ENCODE measurements at places on chromosomes 2 and 18. TPM values are rescaled to one million over a fixed set of nuclear protein-coding genes. Genes with fewer than 3 reads are reported as not detected.

CPO gene
- 1.00 TPM for polyA plus RNA-seq

DNA sequence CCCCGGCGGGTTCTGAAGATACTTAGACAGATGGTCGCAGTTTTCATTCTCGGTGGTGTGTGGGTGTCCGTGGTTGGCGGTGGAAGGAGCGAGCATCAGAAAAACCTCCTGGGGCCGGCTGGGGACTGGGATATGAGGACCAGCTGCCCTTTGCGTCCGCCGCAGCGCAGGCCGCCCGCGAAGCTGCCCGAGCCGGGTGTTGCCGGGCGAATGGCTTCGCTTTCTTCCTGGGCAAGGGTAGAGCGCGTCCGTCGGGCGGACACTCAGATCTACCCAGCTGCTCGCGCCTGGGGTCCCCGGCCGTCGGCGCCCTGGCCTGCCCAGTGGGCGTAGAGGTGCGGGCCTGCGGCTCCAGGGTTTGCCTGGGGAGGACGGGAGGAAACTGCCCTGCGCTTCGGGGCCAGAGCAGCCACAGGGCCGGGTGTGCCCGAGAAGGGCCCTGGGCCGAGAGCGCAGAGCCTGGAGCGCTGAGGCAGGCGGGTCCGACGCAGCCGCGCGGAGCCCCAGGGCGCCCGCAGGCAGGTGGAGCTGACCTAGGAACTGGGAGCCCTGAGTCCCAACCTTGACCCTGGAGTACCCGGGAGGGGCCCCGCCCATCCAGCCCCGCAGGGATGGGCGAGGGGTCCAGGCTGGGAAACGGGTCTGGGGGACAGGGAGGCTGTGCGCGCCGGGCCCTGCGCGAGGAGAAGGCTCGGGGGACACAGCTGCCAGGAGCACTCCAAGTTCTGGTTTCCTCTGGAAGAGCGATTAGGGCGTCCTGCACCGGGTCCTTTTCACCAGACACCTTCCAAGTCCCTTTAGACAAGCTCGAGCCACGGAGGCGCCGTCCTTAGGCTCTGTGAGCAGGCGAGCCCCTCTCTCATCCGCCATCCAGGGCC, 1.3 kb downstream of the TWIST2 start:
- DNase-seq = no peak

DNA sequence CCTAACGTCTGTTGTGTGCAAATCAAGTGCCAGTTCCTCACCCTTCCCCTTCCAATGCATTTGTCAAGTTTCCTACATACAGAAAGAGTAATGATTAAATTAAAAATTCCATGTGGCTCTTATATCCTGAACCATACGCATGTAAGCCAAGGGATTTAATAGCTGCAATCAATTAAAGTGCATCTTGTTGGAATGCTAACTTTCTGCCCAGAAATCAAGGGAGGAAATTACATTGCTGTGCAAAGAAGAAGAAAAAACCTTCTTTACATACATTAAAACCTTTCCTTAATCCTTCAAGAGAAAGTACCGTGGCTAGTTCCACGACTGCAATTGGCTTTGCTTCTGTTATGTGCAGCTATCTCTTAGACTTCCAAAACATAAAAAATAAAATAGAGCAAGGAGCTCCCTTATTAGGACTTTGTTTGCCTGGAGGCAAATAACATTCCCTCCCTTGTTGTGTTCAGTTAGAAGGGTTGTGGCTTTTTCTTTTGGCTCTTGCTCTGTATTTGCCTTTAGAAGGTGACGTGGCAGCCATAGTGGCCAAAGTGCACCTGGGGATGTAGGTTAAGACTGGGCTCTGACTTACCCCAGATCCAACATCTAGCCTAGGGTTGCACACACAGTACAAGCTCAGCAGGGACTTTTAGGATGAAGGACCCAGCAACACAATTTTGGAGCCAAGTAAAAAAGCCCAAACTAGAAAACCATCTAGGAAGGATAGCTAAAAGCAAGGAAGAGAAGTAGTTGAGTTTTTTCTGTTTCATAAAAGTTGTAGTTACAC, 158.3 kb downstream of the ANTXR1 start:
- no peak for DNase-seq

DNA sequence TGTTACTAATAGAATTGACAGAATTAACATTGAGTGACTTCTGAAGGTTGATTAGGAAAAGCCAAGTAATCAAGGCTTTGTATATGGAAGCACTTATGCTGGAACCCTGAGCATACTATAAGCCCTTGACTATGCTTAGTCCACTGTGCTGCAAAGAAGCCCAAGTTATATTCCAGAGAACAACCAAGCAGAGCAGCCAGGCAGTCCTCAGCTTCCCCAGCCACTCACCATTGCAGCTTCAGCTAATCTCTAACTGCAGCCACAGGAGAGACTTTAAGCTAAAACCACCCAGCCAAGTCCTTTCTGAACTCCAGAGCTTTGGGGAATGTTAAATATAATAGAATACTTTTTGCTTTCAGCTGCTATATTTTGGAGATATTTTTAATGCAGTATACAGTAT, 164.4 kb upstream of the VWC2L start:
- no peak for DNase-seq

HOXD10 gene
- 163 TPM for polyA plus RNA-seq

GRP gene
- polyA plus RNA-seq = 1.1 TPM

DNA sequence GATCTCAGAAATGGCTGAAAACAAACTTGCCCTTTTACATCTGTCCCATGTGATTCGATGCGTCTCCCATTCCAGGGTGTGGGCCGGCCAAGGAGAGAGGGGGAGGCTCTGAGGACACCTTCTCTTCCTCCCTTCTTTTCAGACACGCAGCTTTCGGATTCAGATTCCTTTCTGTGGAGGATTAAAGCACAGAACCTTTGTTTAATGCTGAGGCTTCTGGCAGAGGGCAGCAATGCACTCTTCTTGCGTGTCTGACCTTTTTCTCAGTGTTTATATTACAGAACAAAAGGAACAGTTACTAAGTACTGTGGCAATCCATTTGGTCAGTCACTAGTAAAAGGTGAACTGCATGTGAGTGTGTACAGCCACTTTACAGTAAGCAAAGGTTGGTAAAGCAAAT, 268.9 kb upstream of the CCDC68 start:
- no peak for DNase-seq

DNA sequence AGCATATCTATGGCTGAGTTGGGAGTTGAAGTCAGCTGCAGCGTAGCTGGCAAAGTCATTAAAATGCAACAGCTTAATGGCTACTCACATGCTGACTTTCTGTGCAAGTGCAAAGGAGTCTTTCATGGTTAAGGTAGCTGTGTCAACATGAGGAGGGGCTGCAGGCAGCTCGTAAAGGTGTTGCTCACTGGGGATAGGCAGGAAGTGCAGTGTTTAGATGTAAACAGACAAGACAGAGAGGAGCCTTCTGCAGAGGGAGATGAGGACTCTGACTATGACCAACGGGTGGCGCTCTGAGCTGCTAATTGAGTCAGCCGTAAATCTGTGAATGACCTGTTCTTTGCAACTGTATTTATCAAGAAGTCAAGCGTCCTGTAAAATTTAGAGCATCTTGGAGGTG, 22.3 kb upstream of the CAVIN2 start:
- no peak for DNase-seq

GRCh38 chr2:56021579-56021978, 98.0 kb upstream of the EFEMP1 start:
- no peak for DNase-seq

CD302 gene
- polyA plus RNA-seq = 13.1 TPM

DNA sequence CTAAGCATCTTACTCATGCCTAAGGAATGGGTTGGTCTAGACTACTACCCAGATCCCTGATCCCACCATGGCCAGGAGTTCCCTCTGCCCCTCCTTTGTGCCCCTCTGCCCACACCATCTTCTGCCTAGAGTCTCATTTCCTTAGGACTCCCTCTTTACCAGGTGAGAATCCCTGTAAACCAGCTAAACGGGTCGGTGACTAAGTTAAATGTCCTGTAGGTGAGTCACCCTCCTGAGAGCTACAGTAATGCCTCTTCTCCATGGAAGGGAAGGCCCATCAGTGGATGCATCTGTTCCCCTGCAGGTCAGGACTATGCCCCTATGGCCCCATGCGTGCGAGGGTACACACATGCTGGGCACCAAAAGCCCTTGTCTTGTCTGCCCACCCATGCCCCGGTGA, 25.4 kb downstream of the PTGR3 start:
- DNase-seq = no peak

DAW1 gene
- 0.45 TPM for polyA plus RNA-seq

- DNase-seq = no peak
Observed at GRCh38 chr2:47225061-47225783, 70.1 kb upstream of the STPG4 start.

DSC3 gene
- 3.3 TPM for polyA plus RNA-seq

DNA sequence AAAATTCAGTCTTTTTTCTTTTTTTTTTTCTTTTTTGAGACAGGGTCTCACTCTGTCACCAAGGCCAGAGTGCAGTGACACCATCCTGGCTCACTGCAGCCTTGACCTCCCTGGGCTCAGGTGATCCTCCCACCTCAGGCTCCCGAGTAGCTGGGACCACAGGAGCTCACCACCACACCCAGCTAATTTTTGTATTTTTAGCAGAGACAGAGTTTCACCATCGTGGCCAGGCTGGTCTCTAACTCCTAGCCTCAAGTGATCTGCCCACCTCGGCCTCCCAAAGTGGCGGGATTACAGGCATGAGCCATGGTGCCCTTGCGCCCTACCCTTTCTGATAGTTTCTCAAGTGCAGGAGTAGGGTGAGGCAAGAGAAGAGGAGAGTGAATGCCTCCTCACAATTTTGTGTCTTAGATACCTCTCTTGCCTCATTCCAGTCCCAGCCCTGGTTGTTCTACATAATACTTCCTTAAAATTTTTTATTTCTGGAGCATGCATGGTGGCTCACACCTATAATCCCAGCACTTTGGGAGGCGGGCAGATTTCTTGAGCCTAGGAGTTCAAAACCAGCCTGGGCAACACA, 68.2 kb upstream of the CAB39 start:
- no peak for DNase-seq

- no peak for DNase-seq
Observed at GRCh38 chr18:79733135-79733701, 53.6 kb downstream of the CTDP1 start.

RNF144A gene
- polyA plus RNA-seq = 58.9 TPM

STON1 gene
- 31.6 TPM for polyA plus RNA-seq

IL36G gene
- not detected for polyA plus RNA-seq

GRCh38 chr18:73270920-73271634, 403.3 kb upstream of the NETO1 start:
- no peak for DNase-seq

GRCh38 chr18:79693561-79694205, 14.1 kb downstream of the CTDP1 start:
- no peak for DNase-seq

CDH7 gene
- 13.9 TPM for polyA plus RNA-seq

- DNase-seq = no peak
Observed at GRCh38 chr2:119311371-119311770, 55.3 kb downstream of the C2orf76 start.

- no peak for DNase-seq
Observed at GRCh38 chr18:31773774-31774476, 13.2 kb upstream of the SLC25A52 start.

DTNB gene
- 20.2 TPM for polyA plus RNA-seq

GRCh38 chr2:224927646-224928173, 114.6 kb downstream of the DOCK10 start:
- DNase-seq = no peak

- DNase-seq = no peak
Observed at GRCh38 chr2:209383212-209383611, 40.6 kb upstream of the MAP2 start.

- no peak for DNase-seq
Observed at GRCh38 chr2:63587814-63588384, 378 bp downstream of the WDPCP start.

GRCh38 chr2:149652526-149652925, 65.0 kb upstream of the MMADHC start:
- DNase-seq = no peak

DNA sequence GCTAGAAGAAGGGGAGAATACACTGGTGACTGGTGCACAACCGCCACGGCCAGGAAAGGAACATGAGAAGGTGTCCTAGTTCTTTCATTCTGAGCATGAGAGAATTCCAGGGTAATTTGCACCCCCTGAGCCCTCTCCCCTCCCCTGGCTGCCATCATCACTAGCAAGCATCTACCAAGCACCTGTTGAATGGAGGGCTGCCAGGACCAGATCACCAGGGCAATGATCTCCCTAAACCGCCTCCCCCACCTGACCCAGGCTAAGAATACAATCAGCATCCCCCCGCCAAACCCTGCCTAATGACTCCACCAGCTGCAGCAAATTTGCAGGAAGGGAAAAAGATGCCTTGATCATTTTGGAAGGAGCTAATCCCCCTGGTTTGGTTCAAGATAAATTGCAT, 100.2 kb downstream of the STPG4 start:
- no peak for DNase-seq

DNA sequence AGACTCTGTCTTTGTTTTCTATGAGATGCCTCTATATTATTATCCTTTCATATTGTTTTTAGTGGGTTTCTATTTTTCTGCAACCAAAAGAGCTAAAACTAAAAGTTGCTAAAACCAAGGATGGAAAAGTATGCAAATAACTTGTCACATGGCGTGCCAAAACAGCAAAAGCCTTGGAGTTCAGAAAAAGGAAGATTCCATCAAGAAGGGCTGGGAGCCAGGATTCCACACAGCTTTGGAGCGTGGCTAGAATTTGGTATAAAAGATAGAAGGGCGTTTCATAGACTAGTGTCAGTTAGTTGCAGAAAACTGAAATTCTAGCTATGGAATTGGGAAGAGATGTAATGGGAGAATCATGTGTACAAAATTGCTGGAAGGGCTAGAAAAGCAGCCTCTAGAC, 4.1 kb downstream of the SCYGR1 start:
- no peak for DNase-seq

GRCh38 chr2:65277118-65277517, 49.5 kb downstream of the ACTR2 start:
- no peak for DNase-seq

GRCh38 chr2:45412754-45413379, 198.2 kb downstream of the SRBD1 start:
- no peak for DNase-seq

MAP3K19 gene
- 0.32 TPM for polyA plus RNA-seq

DNA sequence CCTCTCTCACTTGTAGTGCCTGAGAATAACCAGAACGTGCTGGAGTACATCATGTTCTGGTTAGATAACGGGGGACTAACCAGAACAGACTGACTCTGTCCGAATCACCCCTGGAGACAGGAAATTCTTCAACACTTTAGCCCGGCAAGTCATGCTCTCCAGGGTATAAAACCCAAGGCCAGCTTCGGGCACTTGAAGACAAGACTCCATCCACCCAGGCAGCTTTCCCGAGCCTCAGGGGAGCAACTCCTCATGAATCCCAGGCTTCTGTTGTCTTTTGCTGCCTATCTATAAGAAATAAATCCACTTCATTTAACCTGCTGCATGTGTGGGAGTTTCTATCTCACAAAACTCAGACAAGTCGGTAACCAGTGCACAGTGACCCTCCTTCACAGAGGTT, 99.6 kb downstream of the KCNF1 start:
- no peak for DNase-seq

DNA sequence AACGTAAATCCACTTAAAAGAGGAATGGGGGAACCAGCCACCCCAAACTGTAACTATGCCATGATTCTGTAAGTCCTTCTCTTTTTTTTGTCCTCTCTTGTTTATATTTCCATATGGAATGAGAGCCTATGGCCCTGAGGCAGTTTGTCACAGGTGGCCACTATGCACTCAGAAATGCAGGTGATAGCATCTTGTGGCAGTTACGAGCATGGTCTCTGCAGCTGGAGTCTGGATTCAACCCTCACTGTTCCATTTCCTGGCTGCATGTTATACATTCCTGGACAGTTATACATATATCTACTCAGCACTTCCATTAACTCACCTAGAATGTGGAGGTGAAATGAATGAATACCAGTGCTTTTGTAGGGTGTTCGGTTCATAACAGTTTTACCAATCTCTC, 291.5 kb upstream of the FANCL start:
- DNase-seq = no peak

GRCh38 chr2:64328415-64328722, 125.6 kb upstream of the LGALSL start:
- no peak for DNase-seq
